Cardiac fibroblast (primary cell): ENCODE measurements at places on chromosomes 5 and 9.

- DNase-seq, result no peak
Measured at GRCh38 chr9:27382308-27382707, 85.4 kb upstream of the EQTN start.

GRCh38 chr5:139668064-139668880 lies 20.1 kb downstream of the CXXC5 start:
- DNase-seq, result peak; percentile 52

DNA sequence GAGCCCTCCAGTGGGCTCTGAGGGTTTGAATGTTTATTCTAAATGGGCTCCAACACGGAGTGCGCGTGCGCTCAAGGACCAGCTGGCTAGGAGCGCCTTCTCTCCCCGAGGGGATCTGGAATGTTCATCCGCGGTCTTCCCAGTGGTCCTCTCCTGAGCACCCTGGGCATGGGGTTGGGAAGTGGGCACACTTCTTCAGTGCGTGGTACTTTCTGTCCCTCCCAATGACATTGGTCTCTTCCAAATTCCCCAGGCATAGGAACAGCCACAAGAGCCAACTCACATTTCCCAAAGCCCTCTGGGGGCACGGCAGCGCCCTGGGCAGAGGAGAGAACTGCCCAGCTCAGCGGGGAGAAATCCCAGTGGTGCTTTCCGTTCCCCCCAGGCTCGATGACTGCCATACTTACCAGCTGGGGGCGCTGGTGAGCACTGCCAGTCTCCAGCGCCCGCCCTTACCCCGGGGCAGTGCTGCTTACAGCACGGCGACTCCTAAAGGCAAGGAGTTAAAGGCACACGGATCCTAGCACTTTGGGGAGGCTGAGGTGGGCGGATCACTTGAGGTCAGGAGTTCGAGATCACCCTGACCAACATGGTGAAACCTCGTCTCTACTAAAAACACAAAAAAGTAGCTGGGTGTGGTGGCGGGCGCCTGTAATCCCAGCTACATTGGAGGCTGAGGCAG lies 29.9 kb upstream of the OBP2B start:
- DNase-seq, result peak; percentile 76

GRCh38 chr5:168686837-168687236 lies 107.7 kb upstream of the PANK3 start:
- no peak for DNase-seq

- peak; percentile 92 for DNase-seq
Measured at GRCh38 chr5:59174248-59174844, 591.5 kb downstream of the RAB3C start.

DNA sequence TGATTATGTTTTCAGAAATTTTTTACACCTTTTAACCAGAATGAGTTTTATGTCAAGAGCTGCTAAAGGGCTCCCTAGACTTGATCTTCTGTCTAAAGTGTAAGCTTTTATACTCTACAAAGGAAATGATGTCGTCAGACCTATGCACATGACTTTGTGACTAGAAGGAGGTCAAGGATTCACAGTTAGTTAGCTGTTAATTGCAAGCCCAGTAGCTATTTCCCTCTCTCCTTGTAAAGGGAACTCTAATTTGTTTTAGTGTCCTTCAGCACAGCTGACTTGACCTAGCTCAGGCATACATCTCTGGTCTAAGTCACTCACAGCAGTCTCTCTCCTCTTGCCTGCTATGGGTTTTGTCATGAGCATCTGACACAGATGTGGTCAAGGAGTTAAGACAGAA lies 173.5 kb upstream of the NREP start:
- DNase-seq, result peak; percentile 47

DNA sequence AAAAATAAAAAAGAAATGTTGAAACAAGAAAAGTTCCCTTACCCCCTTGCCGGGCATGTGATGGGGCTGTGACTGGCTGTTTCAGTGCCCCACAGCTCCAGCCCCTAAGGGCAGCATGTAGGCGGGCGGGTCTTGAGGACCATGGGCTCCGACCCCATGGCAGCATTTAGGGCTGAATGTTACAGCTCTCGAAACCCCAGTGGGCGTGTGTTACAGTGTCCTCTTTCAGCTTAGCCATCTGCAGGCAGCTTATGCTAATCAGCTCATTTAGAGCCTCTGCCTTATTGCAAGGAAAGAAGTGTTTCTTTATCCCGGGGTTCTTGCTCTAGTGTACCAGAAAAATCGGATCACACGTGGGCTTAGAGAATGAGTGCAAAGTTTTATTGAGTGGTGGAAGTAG lies 497.4 kb upstream of the CYLC2 start:
- DNase-seq, result no peak

- no peak for DNase-seq
Measured at GRCh38 chr5:153713943-153714342, 223.5 kb downstream of the GRIA1 start.

DNA sequence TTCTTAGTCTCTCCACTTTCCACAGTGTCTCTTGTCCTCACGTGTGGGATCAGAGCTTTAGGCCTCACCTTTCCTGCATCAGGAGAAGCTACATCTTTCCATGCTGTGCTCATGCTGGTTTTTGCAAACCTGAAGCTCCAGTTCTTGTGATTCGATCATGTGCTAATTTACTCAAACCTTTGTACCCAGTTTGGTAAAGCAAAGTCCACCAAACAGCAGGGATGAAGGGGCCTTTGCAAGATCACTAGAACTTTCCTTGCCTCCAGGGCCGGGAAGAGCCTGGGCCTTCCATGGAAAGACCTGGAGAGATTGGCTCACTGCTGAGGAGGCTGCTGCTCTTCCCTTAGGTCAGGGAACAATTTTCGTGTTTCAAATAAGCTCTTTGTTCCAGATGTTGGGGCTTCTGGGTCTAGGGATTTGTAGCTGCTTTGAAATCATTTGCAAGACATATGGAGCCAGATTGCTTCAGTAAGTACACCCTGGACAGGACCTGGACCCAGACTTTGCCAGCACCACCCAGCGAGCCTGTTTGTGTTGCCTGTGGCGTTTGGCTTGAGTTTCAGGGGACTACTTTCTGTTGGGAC lies 18.7 kb upstream of the SPATA31E1 start:
- no peak for DNase-seq

DNA sequence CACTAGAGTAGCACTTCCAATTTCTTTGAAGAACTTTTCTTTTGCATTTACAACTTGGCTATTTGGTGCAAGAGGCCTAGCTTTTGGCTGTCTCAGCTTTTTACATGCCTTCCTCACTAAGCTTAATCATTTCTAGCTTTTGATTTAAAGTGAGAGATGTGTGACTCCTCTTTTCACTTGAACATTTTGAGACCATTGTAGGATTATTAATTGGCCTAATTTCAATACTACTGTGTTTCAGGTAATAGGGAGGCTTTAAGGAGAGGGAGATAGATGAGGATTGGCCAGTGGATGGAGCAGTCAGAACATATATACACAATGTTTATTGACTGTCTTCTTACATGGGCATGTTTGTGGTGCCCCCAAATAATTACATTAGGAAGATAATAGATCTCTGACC lies 161.7 kb downstream of the GNA14 start:
- no peak for DNase-seq

DNA sequence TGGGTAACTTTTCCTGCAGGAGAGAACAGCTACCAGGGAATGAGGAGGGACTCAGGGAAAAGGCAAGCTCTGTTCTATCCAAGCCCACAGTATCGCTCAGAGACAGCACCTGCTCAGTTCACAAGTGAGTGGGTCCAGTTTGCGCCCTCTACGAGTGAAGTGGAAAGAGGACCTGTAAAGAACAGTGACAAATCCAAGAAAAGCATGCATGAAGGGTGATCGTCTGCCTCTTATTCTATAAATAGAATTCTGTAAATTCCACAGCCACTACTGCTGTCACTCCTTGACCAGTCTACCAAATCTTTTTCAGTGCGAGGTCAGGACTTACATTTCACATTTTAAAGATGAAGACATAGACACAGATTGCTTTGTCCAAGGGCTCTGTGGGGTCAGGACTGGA lies 117.5 kb downstream of the ENTREP1 start:
- no peak for DNase-seq

- no peak for DNase-seq
Measured at GRCh38 chr9:84900421-84900820, 230.9 kb downstream of the NTRK2 start.

DNA sequence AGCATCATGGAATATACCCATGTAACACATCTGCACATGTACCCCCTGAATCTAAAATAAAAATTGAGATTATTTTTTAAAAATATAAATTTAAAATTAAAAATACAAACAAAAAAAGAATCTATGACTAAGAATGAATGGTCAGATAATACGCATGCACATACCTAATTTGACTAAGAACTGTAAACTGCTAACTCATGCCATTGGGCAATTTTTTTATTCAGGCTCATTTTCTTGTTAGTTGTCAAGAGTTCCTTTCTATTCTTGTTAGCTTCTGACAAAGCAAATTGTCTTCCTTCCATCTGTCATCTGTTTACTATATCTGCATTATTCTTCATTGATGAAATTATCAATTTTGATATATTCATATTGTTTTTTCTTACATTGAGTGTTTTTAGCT lies 69.5 kb upstream of the HAND1 start:
- DNase-seq, result peak; percentile 49

- peak; percentile 20 for DNase-seq
Measured at GRCh38 chr9:137243626-137244485, 2.8 kb downstream of the TUBB4B start.

DNA sequence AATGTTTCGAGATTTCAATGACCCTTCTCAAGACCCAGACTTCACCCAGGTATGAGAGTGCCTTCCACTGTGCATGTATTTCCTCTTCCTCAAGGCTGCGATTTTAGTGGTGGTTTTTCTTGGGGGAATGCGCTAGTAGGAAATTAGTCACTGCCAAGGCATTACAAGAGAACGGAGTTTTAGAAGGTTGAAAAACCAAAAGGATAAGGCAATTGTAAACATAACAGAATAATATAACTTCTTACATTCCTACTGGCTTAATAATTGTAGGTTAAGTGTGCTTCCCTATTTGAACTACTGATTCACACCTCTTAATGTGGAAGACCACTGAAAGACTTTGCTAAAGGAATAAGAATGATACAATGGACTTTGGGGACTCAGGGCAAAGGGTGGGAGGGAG lies 38.9 kb downstream of the ACO1 start:
- peak; percentile 25 for DNase-seq

- no peak for DNase-seq
Measured at GRCh38 chr5:97914483-97914882, 731.4 kb upstream of the RIOK2 start.

DNA sequence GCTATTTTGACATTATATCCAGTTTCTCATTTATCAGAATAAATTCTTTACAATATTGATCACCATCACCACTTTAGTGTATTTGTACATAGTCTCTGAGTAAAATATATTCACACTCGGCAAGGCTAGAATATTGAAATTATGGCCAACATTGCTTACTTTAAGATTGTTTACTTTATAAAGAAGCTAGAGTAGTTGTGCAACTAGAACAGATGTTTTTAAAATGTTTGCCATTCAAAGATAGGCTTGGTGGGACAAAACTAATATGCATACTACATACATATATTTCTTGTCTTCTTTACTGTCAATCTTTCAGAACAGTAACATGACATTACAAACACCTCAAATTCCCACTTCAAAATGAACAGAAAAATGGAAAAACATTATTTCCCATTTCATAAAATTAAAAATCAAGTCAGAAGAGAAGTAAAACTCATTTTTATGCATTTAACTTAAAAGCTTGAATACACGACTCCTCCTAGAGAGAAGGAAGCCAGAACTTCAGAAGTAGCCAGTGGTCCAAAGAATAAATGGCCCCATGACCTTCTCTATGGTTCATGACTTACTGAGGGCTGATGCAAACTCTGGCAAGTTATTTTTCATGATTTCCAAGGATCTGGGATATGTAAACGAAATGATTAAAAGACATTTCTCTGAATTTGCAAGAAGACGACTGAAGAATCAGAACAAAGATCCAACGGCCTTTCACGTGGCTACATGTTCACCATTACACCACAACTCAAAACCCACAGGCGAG lies 14.1 kb downstream of the MTX3 start:
- no peak for DNase-seq

DNA sequence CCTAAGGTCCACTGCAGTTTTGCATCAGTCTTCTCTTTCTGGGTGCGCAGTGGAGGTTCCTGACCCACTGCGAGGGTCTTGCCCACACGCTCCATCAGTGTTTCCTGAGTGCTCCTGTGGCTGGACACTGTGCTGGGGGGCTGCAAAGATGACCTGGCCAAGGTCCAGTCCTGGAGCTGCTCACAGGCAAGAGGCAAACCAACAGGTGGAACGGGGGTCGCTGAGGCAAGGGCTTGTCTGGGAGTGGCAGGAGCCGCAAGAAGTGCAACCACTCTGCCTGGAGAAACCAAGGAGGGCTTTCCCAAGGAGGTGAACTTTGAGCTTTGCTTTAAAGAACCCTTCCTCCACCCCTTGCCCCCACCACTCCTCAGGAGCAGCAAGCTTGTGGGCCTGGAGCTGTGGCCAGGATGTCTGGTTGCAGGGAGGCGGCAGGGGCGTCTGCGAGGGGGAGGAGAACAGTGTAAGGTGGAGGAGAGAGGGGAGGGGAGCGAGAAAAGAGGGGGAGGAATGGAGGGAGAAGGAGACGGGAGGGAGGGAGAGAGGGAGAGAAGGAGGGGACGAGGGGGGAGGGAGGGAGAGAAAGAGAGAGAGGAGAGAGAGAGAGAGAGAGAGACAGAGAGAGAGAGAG lies 444 bp upstream of the CPLX2 start:
- no peak for DNase-seq

- DNase-seq, result no peak
Measured at GRCh38 chr9:6498982-6499381, 86.0 kb downstream of the UHRF2 start.

GRCh38 chr5:127010362-127010761 lies 20.0 kb downstream of the MARCHF3 start:
- no peak for DNase-seq

DNA sequence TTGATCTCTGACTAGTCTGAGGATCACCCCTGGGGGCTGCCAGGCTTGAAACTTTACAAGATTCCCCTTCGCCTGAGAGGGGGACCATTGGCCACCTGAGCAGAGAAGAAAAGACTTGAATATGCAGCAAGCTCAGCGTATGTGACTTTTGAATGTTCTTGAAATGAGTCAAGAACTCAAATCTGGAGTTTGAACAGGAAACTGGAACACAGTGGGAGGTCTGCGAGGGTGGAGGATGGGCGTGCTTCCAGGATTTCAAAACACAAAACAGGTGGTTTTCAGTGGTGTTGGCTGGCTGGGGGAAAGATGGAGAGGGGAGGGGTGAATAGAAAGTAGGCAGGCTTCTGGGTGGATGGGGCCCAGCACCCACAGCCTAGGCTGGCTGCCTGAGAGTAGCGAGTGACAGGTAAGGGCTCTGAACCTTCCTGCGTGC lies 40.6 kb downstream of the TMEM174 start:
- peak; percentile 66 for DNase-seq

DNA sequence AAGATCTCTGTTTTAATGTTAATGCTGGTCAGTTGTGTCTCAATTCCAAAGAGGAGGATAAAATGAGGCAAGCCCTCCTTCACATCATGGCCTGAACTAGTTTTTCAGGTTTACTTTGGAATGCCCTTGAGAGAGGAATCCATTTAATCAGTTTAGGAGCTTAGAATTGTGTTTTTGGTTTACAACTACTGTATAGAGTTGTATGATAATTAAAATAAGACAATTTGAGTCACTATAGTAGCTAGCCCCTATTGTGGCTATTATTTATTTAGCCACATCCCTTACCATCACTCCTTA lies 107.8 kb upstream of the PRLR start:
- no peak for DNase-seq

GRCh38 chr5:37520811-37521210 lies 141.7 kb downstream of the WDR70 start:
- no peak for DNase-seq
